AML-193 (cell line): ENCODE measurements at places on chromosomes 12 and 14.

DNA sequence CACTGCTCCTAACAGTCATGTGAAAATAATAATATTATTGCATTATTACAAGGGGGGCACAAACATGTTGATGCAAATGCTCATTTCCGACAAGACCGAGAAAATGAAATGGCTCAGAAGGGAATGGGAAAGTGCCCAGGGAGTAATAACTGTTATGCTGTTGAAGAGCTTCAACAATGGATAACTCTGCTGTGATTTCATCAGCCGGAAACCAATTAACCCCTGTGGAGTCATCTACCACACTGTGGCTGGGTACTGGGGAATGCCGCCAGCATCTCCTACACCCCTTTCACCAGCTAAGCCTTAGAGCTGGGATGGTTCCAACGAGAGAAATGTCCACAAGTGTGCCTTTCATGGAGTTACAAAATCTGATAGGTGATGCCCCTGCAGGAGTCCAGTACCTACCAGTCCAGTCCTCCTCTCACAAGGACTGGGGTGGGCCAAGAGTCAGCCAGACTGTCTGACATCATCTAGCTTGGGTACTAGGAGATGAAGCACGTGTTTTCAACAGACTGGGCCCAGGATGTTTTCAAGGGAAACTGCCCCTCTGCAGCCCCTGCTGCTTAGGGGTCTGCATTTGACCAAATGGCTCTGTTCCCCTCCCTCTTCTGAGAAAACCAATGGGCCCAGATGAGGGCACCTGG, 509.3 kb upstream of the CCDC196 start:
- no peak for DNase-seq

DNA sequence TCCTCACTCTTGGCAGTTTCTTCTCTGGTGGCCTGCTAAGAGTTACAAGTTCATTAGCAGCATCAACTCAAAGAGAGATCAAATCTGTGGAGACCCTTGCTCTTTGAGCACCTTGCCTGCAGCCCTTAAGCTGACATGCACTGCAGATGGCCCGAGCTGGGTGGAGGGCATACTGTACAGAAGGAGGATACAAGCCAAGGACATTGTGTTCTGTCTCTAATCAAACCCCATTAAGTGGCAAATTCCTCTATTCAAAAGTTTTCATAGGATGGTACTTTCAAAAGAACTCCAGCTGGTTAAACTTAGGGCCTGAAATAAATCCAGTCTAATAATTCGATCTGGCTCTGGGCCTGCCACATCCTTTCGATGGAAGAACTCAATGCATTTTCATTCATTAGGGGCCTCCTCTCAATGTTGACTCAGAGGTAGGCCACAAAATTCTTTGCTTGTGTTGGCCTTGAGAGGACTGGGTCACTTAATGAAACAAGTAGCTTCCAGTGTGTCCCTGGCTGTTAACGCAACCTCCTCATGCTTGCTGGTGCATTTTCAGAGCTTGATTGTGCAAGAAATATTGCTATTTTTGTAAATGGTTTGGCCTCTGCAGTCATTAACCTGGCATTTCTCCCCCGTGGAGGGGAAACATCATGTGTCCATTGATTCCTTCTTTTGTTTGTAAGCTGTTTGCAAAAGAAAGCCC, 318.2 kb downstream of the NUAK1 start:
- no peak for DNase-seq

- DNase-seq, result no peak
These were observed 321.0 kb downstream of the TMEM121 start for GRCh38 chr14:105847400-105847799.

DNA sequence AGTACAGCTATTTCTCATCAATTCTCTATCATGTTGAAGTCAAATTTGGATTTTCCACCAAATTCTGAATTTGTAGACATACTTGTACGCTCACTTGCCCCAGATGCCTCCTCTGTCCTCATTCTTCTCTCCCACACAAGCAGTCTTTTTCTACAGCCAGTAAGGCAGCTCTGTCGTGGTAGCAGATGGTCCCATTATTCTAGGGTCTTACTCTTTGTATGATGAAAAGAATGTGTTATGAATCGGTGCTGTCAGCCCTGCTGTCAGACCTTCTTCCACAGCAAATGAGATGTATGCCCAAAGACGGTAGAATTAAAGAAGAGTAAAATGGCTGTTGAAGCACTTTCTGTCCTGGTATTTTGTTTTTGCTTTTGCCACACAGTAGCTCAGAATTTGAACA, 17.2 kb upstream of the PAPLN start:
- DNase-seq, result no peak

DNA sequence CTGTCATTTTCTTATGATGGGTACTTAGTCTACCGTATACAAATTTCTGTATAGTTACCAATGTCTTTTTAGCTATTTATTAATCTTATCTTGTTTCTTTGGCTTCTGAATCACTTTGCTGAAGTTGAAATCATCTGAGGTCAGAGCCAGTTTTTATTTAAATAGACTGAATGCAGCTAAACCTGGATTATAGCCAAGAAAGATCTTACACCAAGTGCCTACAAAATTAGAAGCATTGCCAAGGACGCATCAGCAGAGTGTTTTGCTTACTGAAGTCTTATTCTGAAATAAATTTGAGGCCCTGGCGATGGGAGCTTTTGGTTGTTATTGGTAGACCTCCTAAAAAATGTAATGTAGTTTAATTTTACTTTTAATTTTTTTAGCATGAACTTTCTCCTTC, 128.2 kb downstream of the RGS6 start:
- DNase-seq, result no peak

DNA sequence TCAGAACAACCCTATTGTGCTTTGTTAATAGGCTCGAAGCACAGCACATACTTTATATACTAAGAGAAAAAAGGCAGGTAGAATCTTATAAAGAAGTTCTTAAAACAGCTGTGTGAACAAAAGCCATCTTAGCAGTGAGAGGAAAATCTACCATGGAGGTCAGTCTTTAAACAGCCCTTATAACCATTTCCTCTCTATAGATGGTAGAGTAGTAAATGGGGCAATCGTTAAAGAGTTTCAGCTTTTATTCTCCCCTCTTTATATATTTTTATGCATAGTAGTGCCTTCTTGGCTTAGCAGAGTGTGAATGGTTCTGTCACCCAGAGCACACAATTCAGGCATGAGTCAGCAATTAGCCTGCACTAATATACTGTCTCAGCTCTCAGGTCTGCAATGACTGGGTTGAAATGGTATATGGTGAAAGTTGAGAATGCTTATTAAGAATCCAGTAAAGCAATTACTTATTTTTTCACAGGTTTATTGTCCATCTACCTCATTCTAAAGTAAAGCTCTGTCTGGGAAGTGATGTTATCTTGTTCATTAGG, 305.0 kb downstream of the NELL2 start:
- DNase-seq, result no peak

- DNase-seq, result peak; percentile 6
These were observed 508.2 kb upstream of the ATP2B1 start for GRCh38 chr12:90216815-90217214.

DNA sequence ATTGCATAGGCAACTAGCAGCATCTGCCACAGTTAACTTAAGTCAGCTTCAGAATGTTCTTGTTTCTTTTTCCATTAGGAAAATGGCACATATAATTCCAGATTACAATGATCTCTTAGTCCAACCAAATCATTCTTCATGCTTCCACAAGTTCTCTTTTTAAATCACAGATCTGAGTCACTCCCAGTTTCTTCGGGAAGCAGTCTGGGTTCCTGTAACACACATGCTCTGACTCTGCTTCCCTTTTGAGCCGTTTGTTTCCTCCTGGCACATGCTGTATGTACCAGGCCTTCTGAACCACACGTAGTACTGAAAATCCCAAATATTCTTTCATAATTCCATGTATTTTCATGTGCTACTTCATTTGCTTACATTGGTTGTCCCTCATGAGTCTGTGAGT, 388.8 kb upstream of the PDE3A start:
- DNase-seq, result no peak

GRCh38 chr12:106255952-106256351, 8.1 kb upstream of the CKAP4 start:
- DNase-seq, result no peak

GRCh38 chr12:132222808-132223173, 78.5 kb downstream of the NOC4L start:
- no peak for DNase-seq

GRCh38 chr12:130579231-130579630, 136.9 kb downstream of the RIMBP2 start:
- DNase-seq, result no peak

- DNase-seq, result no peak
These were observed 16.8 kb upstream of the KRT80 start for GRCh38 chr12:52208424-52209165.

GRCh38 chr12:15977999-15978951, 67.1 kb downstream of the DERA start:
- no peak for DNase-seq

GRCh38 chr12:112017041-112017440, 3.8 kb downstream of the ERP29 start:
- no peak for DNase-seq

- no peak for DNase-seq
These were observed 209.2 kb downstream of the C12orf75 start for GRCh38 chr12:105539735-105540134.

DNA sequence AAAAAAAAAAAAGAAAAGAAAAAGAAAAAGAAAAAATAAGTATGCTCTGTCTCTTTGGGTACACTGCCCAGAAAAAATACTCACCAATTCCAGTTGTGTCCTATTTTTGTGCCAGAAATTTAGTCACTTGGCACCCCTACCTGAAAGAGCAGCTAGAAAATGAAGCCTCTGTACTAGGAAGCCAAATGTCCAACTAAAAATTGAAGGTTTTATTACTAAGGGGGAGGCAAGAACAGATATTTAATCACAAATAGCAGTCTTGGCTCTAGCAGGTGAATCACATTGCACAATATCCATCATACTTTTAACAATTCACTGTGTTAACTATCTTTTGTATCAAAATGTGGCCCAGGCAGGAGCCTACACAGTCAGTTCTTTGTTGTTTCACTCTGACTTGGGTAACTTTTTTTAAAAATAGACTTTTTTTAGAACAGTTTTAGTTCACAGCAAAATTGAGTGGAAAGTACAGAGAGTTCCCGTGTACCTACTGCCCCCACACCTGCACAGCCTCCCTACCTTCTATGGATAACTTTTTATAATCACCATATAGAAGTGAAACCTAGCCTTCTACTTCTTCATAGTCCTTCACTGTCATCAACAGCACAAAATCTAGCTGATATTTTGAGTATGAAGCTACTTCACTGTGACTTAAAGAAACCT, 87.1 kb upstream of the ATF7IP start:
- DNase-seq, result no peak

GRCh38 chr12:118603610-118604361, 227.4 kb downstream of the SUDS3 start:
- no peak for DNase-seq

DNA sequence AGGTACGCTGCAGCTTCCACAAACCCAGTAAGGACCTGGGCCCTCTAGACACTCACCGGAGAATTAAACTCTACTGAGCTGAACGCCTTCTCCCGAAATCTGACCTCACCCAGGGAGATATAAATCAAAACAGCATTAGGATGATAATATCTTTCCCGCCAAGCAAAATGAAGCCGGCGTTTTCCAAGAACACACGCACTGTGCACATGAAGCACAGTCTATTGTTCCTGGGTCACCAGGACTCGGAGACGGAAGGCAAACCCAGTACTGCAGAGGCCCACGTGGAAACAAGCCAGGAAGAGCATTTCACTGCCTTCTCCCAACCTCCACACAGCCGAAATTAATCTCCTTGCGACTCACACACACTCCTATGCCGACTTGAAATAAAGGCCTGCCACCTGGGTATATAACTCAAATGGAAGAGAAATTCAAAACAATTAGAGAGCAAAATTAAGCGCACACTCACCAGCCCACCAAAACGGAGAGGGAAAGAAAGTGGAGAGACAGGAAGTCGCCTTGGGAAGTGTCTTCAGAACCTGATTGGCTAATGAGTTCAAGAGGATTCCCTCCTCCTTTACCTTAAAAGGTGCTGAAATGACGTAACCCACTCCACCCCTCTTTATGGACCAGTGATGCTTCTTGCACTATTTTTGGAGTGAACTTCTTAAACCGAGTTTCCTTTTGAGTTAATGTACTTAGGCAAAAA, at the start of gene CCNB1IP1:
Gene CCNB1IP1 (minus strand): TSS at position 492 of the 706 bp plus-strand sequence. CDS start 16,756 bp downstream, outside the sequence.
- DNase-seq, result peak; percentile 85

DNA sequence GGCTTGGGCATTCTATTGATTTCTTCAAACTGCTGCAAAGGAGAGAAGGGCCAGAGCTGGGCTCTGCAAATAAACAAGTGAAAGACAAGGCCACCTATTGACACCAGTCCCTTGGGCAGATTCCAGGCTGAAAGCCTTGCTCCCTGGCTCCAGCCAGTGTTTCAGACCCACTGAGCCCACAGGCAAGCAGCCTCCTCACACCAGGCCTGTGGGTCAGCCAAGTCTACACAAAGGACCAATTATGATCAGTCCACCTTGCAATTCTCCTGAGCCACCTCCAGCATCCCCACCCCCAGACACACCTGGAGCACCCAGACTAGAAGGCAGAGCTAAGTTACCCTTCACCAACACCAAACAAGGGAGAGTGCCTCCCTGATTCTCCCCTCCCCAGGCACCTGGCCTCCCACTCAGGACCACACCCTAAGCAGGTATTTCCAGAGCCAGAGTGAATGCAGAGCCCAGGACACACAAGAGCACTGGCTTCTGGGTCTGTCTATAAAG, 13.8 kb downstream of the ACTN1 start:
- no peak for DNase-seq

GRCh38 chr14:99035712-99036610, 236.0 kb downstream of the BCL11B start:
- no peak for DNase-seq

- DNase-seq, result no peak
These were observed 201.8 kb upstream of the LMO3 start for GRCh38 chr12:16807731-16808130.

- DNase-seq, result no peak
These were observed 1487.0 kb upstream of the FLRT2 start for GRCh38 chr14:84042992-84043391.

DNA sequence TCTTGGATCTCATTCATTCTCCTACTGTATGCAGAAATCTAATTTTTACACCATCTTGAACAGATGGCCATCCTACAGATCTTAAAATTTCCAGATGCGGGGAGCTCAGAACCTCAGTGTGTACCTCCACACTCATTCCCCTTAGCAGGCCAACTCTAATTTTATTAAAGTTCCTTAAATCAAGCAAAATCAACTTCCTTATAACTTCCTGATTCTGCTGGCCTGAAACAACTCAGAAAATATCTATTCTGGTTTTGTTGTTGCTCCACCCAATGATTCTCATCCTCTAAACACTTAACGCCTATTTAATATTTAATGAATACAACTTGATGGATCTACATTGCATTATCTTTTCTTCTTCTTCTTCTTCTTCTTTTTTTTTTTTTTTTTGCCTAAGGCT, 3.1 kb downstream of the EMP1 start:
- no peak for DNase-seq

- DNase-seq, result no peak
These were observed 31.6 kb upstream of the SGPP1 start for GRCh38 chr14:63759456-63759855.

DNA sequence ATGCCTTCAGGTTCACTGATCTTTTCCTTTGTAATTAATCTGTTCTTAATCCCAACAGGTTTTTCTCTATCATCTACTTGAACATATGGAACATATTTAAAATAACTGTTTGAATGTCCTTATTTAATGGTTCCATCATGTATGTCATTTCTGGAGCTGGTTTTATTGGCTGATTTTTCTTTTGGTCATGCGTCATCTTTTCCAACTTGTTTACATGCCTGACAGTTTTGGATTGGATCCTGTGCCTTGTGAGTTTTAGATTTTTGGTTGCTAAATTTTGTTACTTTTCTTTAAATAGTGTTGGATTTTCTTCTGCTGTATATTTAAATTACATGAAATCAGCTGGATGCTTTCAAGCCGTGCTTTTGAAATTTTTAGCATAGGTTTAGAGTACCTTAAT, 237.3 kb upstream of the DAAM1 start:
- no peak for DNase-seq
